ENCODE measurements at places on chromosomes 16 and 17. TPM values are rescaled to one million over a fixed set of nuclear protein-coding genes. Genes with fewer than 3 reads are reported as not detected.
A peak's percentile ranks its signal among the peaks of the same experiment; 100 is the strongest.

GRCh38 chr17:77999413-78000173, 41.1 kb downstream of the TNRC6C start:
- DNase-seq, result no peak

DNA sequence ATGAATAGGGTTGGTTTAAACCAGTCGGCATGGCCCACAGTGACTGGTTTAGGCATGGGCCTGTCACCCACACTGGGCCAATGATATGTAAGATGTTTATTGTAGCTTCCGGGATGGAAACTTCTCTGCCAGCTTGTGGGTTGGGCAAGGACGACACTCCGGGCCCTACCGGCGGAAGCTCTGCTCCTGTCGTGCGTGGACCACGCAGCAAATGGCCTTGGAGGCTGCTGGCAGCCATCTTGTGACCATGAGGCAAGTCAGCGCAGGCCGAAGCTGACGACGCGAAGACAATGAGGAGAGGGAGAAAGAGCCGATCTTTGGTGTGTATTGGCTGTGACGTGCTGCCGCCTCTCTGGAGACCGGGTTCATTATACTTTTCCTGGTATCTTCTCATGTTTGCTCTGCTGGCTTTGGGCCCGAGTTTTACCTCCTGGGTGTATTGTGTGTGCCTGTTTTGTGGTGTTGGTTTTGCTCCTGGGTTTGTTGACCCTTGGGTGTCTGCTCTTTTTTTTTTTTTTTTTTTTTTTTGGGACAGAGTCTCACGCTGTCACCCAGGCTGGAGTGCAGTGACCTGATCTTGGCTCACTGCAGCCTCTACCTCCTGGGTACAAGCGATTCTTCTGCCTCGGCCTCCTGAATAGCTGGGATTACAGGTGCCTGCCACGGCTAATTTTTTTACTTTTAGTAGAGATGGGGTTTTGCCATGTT, 15.4 kb downstream of the SLC25A10 start:
- no peak for DNase-seq

- DNase-seq, result no peak
These were observed 18.4 kb downstream of the TRAP1 start for GRCh38 chr16:3698941-3699340.

- peak; percentile 87 for DNase-seq
These were observed 20.6 kb downstream of the HIC1 start for GRCh38 chr17:2075336-2076086.

GRCh38 chr16:66360624-66361324, 5.7 kb upstream of the CDH5 start:
- no peak for DNase-seq

DNA sequence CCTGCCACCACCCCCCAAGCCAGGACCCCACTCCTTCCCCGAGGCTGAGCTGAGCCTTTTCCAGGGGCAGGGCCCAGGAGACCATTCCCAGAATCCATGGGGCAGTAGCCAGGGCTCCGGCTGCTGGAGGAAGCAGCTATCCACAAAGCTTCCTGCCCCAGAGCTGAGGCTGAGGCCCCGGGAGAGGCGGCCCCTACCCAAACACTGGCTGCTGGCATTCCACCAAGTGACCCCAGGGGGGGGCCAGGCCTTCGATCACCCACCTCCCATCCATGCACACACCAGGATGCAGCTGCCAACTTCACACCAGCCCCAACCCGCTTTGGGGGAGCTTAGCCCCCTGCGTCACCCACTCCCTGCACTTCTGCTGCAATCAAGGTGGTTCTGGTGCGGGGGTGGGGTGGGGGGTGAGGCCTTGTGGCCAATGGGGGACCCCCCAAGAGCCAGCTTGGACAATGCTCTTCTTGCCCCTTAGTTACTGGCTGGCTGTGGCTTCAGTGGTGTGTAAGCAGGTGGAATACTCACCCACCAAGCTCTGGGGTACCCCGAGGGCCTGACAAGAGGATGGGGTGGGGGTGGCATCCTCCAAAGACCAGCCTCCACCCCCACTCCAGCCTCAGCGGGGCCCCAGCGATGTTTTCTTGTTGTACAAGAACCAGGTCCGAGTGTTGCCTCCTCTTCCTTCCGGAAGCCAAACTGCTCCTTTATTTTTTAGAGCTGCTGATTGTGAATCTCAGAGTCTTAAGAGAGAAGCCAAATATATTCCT, 16.8 kb downstream of the MYBBP1A start:
- no peak for DNase-seq

DNA sequence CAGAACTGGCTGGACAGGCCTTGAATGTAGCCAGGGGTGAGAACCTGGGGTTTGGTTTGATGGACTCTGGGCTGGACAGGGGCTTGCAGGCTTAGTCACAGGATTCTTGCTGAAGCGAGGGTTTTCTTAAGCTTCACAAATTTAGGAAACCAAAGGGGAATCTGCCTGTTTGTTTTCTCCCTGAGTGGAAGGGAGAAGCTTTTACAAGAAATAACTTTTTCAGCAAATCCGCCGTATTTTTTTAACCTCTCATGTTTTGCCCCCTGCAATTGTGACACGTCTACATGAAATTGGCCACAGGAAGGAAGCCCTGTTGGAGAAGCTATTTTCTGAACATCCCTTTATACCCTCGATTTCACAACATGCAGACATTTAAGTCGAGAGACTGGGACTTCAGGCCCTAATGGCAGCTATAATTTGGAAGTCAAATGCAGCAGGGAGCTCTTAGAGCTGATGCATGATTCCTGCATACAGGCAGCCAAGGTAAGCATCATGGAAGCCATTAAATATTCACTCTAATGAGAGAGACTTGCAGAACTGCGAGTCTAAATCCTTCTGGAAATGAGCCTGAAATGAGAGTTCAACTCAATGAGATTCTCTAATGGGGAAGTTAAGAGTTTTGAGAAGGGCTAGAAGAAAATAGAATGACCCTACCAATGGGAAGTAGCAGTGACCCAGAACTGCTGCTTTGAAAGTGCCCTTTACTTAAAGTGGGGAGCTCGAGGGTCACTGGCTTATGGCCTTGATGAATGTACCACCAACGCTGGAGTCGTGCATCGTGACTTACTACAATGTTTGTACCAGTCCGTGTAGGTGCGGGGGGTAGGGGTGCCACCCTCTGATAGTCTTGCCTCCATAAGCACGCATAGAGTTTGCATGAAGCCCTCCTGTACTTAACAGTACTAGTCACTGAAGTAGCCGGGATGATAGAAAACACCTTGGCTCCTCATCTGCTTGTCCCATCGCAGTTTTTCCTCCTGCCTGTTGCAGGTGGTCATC, 45.1 kb upstream of the IRF8 start:
- no peak for DNase-seq

GRCh38 chr16:11061629-11062270, 117.4 kb downstream of the CLEC16A start:
- no peak for DNase-seq

DNA sequence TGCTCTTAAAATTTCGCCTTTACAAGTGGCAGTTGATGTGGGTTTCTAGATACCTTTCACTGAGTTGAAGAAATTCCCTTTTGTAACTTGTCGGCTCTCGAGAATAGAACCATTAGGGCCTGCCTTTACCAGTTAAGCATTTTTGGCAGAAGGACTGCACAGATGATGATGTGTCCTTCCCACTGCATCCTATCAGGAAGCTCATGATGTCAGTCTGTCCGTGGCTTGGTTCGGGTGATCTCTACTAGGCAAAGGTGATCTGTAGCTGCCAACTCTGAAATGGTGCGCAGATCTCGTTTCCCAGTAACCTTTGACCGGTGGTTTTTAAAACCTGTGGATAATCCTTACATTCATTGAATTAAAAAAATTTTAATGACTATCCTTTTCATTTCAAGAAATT, 49.7 kb downstream of the ZNRF1 start:
- no peak for DNase-seq

The DDX28 gene
- 6.6 TPM for total RNA-seq

The GSG1L gene
- 1.3 TPM for total RNA-seq

The MT4 gene
- total RNA-seq, result not detected

The NTN1 gene
- total RNA-seq, result 17.1 TPM

The CDR2 gene
- total RNA-seq, result 14.8 TPM
